ENCODE measurements at places on chromosomes 2 and 18.

GRCh38 chr2:128311755-128312341, 6.8 kb downstream of the HS6ST1 start:
- DNase-seq = no peak

DNA sequence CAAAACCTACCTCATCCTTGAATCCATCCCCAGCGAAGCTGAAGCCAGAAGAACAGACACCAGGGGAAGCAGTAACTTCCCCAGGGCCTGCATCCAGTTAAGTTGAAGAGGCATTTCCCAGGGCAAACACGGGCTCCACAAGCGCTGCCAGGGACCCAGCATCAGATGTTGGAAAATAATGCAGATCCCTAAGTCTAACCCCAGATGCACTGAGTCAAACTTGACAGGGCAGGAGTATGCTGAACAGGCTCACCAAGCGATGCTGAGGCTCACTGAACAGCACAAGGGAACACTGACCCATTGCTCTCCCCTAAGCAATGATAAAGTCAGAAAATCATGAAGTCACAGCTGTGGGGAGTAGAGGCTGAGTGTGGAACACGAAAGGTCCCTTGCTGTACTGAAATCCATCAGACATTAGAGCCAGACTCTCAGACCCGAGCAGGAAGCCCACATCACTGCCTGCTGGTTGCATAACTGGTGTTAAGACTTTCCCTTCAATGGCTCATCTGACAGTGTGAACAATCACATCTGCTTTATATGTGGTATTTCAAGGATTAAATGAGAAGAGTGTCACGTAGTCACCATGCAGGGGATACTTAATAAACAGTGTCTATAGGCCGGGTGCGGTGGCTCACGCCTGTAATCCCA, 36.2 kb downstream of the TNS1 start:
- DNase-seq = no peak

- no peak for DNase-seq
These were observed 153.4 kb downstream of the BCL2 start for GRCh38 chr18:63166142-63166541.

GRCh38 chr2:85259101-85259590, 68.6 kb downstream of the TGOLN2 start:
- no peak for DNase-seq

DNA sequence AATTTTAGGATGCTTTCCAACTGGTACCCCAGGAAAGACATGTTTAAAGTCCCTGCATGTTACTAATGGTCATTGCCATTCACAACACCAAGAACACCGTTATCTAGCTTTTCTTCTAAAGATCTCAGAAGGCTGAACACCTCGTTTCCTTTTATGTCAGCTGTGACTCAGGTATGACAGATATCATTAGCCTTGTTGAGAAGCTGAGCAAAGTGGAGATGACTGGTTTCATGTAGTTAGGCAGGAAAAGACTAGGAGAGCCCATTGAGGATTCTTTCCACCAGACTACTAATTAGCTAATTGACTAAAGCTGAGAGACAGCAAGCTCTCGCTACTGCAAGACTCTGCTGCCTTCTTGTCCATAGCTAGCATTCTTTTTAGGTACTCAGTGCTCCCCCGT, 32.0 kb upstream of the ARL5A start:
- no peak for DNase-seq

DNA sequence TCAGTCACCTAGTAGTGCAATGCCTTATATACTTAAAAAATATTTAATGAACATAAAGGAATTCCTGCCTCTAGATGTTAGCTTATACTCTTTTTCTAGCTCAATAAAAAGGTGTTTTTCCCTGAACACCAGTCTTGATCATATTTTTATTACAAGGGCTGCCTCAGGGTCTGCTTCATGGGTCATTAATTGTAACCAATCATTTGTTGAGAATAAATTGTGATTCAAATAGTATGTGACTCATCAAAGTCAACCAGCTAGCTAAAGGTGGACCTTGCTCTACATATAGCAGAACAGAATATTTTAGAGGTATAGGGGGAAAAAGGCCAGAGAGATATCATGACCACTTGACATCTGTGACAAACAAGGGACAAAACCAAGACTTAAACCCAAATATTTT, 114.0 kb downstream of the PIK3C3 start:
- DNase-seq = no peak

- DNase-seq = peak; percentile 61
These were observed 113.7 kb downstream of the XRCC5 start for GRCh38 chr2:216222650-216223352.

- no peak for DNase-seq
These were observed 114.8 kb downstream of the PLB1 start for GRCh38 chr2:28610583-28611201.

- no peak for DNase-seq
These were observed 95.5 kb upstream of the ATP8B1 start for GRCh38 chr18:57898506-57899124.

DNA sequence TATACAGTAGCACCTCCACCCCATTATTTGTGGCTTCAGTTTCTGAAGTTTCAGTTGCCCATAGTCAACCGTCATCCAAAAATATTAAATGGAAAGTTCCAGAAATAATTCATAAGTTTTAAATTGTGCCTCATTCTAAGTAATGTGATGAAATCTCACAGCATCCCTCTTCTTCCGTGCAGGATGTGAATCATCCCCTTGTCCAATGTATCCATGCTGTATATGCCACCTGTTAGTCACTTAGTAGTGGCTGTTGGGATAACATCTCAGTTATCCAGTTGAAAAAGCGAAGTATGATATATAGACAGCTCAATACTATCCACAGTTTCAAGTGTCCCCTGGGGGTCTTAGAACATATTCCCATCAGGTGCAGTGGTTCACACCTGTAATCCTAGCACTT, 119.1 kb upstream of the OTX1 start:
- no peak for DNase-seq

DNA sequence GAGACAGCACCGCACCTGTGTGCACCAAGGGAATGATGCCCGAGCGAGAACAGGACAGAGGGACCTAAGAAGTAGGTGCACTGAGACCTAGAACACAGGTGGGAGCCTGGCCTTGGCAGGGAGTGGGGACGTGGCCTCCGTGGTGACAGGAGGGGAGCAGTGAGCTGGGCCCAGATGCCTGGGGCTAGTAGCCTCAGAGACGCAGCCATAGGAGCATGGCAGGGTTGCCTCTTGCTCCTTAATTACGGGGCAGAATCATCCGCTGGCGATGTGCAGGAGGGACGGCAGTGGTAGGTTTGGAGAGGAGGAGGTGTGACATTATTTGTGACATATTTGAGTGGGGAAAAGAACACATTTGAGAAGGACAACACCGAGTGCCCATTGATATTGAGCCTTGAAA, 57.0 kb upstream of the HPCAL1 start:
- no peak for DNase-seq

DNA sequence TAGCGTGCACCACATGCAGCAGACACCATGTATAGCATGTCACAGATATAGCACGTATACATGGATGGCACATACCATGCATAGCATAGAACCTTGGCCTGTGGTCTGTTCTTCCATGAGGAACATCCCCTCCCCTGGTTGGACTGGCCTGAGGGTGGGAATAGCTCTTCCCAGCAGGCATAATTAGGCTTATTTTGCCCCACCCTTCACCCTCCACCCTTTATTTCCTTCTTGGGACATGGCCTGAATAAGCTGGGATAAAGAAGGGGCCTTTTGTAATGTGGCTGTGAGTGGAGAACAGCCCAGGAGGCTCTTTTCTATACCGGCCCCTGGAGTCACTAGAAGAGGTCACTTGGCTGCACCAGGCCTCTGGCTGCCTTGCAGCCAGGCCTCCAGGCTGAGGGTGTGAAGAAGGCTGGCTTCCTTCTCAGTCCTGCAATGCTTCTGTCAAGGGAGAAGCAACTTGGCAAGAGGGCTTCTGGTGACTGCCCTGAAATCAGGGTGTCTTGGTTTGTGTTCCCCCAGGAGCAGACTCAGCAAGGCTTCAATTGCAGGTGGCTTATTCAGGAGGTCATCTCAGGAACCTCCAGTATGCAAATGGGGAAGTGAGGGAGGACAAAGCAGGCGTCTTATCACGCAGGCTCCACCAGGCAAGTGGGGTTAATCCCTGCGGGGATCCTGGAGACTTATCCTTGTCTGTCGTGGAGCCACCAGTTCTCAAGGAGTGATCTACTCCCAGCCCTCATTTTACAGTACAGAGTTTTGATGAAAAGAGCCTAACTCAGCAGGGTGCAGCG, 68.2 kb downstream of the HS6ST1 start:
- no peak for DNase-seq

- no peak for DNase-seq
These were observed 145.0 kb upstream of the SPATS2L start for GRCh38 chr2:200161458-200161857.

DNA sequence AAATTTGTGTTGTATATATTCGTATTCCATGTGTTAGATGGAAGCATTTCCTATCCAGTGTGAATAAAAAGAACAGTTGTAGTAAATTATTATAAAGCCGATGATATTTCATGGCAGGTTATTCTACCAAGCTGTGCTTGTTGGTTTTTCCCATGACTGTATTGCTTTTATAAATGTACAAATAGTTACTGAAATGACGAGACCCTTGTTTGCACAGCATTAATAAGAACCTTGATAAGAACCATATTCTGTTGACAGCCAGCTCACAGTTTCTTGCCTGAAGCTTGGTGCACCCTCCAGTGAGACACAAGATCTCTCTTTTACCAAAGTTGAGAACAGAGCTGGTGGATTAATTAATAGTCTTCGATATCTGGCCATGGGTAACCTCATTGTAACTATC, 138.8 kb downstream of the GFPT1 start:
- no peak for DNase-seq

GRCh38 chr2:20868377-20868776, 45.5 kb upstream of the LDAH start:
- DNase-seq = peak; percentile 5

- no peak for DNase-seq
These were observed 51.0 kb downstream of the TSHZ1 start for GRCh38 chr18:75261430-75262223.

DNA sequence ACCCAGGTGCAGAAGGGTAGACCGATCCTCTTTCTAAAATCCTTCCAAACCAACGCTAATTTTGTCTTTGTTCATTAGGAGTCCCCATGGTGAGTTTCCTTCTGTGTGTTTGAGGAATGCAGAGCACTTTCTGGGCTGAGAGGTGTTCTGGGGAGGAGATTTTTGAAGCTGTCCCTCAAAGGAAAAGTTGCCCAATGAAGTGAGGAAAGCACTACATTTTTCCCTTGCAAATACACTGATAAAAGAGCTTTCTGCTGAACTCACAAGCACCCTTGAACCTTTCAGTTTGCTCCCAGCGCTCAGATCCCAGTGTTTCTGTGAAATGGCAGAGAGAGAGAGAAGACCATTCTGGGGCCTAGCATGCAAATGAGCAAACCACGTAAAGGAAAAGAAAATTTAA, 299.6 kb upstream of the FANCL start:
- DNase-seq = no peak

DNA sequence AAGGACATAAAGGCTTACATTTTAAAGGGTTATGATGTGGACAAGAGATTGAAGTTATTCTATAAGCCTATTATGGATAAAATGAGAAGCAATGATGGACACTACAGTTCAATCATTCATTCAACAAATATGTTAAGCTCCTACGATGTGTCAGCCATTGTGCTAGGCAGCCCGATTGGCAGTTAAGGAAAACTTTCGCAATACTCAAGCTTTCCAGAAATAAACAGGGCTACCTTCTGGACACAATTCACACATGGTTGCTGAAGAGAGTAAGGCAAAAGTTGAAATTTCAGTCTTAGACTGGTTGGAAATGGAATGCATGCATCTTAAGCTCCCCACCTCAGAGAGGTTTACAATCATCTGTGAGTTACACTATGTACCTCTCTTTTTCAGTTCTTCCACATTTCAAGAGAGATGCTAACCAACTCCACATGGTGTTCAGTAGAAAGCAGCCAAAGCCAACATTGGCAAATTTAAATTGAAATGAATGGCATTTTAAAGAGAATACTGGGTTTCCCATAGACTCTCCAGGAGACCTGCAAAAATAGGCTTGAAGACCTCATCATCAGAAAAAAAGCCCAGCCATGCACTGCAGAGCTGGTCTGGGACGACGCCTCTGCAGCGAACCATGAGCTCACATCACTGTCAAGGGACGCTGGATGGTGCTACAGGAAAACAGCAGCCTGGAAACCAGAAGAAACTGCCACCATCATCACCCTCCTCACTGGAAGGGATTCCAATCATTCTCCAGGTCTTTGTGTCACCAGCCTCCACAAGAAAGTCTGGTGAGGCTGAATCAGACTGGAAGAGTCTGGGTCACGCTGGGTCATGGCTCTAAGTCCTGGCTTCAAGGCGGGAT, 276.3 kb downstream of the AFF3 start:
- no peak for DNase-seq

- no peak for DNase-seq
These were observed 5.1 kb upstream of the REEP1 start for GRCh38 chr2:86342488-86342887.

GRCh38 chr2:3636586-3637310, 21.3 kb upstream of the ALLC start:
- DNase-seq = no peak

DNA sequence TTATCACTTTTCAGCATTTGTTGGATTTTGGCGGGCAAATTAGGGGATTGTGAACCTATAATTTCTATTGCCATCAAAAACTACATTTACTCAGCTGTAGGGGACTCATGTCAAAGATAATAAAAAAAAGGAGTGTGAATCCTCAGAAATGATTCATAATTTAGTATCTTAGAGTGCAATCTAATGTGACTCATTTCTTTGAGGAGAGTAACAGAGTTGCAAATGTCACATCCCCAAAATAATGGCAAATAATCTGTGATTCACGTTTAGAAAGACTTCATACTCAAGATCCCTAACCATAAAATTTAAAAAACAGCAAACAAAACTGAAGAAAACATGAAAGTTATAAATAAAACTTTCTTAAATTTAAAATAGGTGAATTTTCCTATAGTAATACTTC, 373.0 kb downstream of the CDH2 start:
- DNase-seq = no peak

- no peak for DNase-seq
These were observed 62.5 kb downstream of the RPRM start for GRCh38 chr2:153416071-153416470.

GRCh38 chr2:53994818-53995808, 24.3 kb upstream of the PSME4 start:
- peak; percentile 88 for DNase-seq

- DNase-seq = no peak
These were observed 258.8 kb downstream of the CYP26B1 start for GRCh38 chr2:71888751-71889445.

DNA sequence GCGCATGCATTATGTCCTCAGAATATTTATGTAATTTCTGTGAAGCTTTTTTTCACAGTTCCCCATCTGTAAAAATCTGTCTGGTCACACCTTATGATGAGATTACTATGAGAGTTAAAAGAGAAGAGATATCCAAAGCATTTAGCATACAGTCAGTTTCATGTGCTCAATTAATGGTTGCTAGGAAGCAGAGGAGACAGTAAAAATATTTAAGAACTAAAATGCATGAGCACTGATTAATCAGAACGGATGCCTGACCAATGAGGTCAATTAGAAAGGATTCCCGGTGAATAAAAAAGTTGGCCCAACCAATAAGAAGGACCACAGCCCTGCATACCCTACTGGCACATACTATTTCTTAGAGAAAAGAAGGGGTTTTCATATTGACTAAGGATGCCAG, 12.0 kb upstream of the CRIM1 start:
- DNase-seq = no peak
